ENCODE measurements at places on chromosomes 3 and 15.

GRCh38 chr3:15500107-15500724 lies 21.3 kb downstream of the COLQ start:
- DNase-seq = no peak

DNA sequence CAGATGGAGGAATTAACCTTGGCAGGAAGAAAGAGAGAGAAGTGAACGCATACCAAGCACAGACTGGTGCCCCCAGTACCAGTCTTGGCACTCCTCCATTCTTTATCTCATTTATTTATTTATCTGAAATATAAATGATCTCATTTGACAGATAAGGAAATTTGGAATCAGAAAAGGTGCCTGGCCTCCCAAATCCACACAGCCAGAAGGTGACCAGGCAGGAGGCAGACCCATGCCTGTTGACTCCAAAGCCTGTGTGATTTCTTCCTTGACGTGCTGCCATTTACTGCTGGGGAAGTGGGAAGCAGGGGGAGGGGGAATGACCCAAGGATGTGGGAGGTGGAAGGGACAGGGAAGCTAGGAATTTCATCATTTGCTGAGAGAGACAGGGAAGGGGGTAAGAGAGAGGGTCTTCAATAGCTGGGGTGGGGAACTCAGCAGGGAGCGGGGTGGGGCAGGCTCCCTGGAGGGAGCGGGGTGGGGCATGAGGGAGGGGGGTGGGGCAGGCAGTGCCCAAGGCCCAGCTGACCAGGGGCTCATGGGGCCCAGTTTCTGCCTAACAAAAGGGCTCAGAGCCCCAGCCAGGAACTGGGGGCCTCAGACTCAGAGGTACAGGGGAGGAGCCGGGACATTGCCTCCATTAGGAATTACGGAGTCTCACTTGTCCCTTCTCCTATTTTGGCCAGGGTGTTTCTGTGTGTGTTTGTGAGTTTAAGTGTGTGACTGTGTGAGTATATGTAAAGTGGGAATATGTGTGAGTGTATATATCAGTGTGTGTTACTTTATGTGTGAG lies 63.0 kb downstream of the MINAR1 start:
- DNase-seq = no peak

DNA sequence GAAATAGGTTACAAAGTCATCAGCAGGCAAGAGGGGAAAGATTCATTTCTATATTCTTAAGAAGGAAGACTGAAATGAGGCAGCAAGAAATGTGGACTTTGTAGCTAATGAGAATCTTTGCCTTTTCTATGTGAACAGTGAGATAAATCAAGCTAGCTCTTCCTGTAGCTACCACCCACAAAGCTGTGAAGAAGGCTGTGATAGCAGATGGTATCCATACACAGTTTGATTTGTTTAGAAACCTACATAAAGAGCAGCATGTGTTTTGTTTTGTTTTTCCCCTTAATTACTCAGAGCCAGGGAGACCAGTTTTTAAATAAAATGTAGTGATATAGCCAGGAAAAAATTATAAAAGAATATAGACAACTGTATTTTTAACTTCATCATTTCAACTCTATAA lies 45.5 kb downstream of the TEX9 start:
- DNase-seq = no peak

- DNase-seq = peak; percentile 17
Measured at GRCh38 chr3:46713898-46714552, 3.6 kb downstream of the PRSS50 start.

DNA sequence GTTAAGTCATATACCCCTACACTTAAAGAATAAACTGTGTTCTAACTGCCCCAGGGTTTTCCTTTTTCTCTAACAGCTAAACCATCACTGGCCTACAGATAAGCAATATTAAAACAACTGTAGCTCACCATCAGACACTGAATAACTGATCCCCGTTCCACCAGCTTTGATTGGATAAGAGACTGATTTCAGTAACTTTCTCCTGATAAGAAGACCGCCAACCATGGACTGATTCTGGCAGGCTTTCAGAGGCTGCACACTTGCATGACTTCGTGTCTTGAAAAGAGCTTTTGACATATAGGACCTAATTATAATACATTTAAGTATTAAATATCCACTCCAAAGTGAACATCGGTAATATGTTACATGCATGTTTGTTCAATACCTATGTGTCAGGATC lies 15.3 kb upstream of the CEP97 start:
- DNase-seq = no peak

DNA sequence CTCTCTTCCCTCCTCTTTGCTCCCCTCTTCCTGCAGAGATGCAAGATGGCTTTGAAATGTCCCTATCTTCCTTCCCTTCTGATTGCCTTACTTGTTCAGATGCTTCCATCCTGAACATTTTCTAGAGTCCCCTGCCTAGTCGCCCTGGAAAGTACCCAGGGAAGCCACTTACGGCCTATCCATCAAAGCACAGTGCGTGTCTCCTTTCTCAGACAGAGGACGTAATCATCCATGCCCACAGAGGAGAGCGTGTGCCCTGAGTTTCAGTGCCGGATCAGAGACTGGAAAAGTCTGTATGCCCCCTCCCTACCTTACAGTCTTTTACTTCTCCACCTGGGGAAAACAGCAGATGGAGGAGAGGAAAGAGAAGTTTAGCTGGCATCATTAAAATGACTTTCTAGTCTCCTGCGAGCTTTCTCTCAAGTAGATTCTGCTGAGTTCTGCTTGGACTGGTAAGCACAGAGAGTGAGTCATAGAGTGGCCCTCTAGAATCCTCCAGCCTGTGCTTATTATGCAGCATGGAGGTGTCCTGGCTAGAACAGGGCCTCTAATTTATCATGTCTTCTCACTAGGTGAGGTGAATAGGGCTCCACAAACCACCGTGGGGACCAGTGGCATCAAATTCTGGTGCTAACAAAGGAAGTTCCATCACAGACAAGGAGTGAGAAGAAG lies 114.6 kb downstream of the SLCO3A1 start:
- DNase-seq = no peak

- no peak for DNase-seq
Measured at GRCh38 chr15:37709669-37710068, 224.8 kb upstream of the TMCO5A start.

- DNase-seq = no peak
Measured at GRCh38 chr3:25557694-25558093, 107.0 kb downstream of the TOP2B start.

DNA sequence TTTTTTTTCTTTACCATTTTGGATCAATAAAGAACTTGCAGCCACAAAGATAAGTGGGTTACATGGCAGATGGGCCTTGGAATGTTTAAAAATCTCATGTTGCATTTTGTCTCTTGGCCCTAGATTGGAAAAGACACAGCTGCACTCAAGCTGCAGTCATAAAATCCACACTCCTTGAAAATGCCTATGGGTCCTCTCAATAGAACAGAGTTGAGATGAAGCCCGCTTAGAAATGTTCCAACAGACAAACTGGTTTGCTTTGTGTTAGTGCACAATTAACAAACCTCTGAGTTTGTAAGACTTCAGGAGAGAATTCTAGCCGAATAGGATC lies 401.2 kb upstream of the CDIN1 start:
- no peak for DNase-seq

DNA sequence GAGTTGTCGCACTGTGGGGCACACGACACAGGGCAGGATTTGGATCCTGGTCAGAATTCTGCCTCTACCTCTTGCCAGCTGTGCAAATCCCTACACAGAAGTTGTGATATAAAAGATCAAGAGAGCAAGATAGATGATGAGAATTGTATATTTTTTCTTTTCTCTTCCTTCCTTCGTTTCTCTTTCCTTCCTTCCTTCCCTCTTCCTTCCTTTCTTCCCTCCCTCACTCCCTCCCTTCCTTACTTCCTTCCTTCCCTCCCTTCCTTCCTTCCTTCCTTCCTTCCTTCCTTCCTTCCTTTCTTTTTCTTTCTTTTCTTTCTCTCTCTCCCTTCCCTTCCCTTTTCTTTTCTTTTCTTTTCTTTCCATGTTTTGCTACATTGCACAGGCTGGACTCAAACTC lies 12.0 kb upstream of the AHSG start:
- DNase-seq = no peak

DNA sequence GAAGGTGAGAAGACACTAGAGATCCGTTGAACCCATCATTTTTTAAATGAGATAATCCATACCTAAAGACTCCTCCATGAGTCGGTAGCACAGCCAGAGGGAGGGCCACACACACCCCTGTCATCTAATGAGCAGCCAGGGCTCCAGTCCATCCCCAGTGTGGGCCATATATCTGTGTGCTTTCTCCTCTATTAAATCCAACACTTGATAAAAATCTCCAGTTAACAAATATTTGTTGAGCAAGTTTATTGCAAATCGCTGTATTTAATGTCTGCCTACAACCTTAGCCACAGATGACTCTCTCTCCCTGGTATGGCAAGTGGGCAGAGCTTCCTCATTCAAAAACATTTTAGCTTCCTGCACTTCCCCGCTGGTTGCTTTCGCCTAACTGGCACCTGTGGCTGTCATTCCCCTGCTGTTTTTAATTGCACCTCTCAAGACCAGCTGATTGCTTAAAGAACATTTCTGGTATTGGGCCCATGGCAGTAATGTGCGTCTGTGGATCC lies 82.8 kb downstream of the SMAD3 start:
- no peak for DNase-seq

DNA sequence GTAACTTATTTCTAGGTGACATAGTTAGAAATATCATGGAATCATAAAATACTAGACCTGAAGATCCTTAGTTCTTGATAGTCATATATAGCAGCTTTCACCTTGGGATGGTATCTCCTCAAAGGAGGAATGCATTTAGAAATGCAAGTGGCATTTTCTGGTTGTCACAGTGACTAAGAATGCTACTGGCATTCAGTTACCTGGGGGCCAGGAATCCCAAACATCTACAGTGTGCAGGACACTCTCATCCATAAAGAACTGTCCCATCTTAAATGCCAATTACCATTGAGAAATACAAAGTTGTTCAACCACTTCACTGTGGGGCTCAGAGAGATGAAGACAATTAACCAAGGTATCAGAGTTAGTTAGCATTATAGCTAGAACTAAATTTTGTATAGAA lies 36.7 kb downstream of the MYH15 start:
- no peak for DNase-seq

DNA sequence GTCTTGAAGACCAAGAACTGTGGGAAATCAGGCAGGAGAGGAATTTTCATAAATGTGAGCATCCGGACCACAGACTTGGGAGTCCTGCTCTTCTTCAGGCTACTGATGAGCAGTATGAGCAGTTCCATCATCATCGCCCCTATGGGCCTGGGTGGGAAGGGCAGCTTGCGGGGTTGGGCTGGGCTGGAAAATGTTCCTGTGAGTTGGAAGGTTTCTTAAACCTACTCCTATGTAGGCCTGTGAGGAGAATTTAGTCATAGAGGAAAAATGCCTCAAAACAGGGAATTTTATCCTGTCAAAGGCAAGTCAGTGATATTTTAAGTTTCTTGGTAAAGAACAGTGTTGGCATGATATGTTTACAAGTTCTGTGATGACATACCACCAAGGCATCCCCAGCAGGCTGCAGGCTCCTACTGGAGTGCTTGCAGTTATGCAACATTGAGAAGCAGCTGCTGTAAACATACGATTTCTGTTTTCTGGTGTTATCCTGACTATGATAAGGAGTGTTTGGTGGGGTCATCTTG lies 10.3 kb downstream of the MASP1 start:
- no peak for DNase-seq

GRCh38 chr3:114417675-114418074 lies 123.8 kb downstream of the TIGIT start:
- no peak for DNase-seq

DNA sequence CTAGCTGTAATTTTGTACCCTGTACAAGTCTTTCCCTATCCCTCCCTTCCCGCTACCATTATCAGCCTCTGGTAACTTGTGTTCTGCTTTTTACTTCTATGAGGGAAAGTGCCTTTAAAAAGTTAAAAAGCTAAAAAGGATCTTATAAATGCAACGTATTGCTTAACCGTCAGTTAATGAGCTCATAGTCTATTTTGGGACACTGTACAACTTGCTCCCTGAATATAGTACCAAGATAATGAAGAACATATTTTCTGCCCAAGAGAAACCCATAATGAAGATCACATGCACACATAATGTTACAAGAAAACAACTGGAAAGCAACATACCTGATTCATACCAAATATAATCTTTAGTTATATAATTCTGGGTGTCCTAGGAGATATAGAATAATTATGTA lies 22.6 kb downstream of the ZIC1 start:
- no peak for DNase-seq

DNA sequence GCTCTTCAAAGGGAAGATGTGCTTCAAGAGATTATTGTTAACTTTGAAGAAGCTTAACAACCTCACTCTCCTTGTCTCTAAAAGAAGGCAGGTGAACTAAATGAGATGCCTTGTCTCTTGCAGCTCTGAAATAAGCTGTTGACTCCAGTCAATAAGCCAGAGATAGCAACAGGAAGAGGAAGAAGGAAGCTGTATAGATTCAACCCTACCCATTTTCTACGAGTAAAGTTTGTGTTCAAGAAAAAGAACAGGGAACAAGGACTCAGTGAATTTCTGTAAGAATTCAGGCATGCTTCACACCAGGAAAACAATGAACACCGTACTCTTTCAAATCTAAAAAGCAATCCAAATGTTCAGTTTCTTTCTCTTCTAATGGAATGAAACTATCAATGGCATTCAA lies 503.5 kb downstream of the MAGI1 start:
- DNase-seq = no peak

GRCh38 chr3:14145670-14146380 lies 21.0 kb downstream of the TMEM43 start:
- peak; percentile 49 for DNase-seq

DNA sequence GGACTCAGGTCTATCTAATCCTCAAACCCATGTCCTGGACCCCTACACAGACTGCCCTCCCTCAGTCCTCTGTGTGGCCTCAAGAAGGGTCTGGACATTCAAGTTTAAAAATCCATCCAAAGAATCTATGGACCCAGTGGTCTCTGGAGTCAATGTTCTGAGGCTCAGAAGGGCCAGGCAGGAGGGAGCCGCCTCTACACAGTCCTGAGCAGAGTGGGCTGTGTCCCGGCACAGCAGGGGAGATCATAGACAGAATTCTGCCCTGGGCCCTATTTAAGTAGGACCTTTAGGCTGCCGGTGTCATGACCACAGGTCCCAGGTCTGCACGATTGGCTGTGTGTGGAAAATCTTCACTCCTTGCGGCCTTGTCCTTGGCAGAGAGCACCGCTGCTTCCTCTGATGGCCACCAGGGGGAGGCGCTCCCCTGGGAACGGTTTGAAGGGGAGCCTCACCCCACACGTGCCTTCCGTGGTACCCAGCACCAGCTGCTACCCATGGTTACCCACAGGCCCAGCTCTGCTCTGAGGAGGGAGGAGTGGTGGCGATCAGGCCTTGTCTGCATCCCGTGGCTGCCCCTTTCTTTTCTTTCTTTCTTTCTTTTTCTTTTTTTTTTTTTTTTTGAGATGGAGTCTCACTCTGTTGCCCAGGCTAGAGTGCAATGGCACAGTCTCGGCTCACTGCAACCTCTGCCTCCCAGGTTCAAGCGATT lies 37.9 kb downstream of the CHRD start:
- peak; percentile 79 for DNase-seq

DNA sequence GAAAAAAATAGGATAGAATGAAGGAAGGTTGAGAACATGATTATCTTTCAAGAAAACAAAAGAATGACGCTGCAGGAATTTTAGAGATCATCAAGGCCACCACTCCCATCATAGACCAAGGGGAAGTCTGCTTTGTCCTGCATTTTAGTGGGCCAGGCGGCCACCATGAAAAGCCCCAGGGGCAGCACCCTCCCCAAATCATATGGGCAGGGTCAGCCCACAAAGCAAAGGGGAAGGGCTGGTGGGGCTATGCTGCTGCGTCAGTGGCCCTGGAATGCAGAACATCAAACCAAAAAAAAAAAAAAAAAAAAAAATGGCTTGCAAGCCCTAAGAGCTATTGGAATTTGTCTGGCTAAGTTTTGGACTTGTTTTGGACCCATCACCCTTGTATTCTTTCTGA lies 620.8 kb downstream of the ROBO2 start:
- no peak for DNase-seq

Data from H9 (cell line).